ENCODE measurements at places on chromosomes 7 and 10.

DNA sequence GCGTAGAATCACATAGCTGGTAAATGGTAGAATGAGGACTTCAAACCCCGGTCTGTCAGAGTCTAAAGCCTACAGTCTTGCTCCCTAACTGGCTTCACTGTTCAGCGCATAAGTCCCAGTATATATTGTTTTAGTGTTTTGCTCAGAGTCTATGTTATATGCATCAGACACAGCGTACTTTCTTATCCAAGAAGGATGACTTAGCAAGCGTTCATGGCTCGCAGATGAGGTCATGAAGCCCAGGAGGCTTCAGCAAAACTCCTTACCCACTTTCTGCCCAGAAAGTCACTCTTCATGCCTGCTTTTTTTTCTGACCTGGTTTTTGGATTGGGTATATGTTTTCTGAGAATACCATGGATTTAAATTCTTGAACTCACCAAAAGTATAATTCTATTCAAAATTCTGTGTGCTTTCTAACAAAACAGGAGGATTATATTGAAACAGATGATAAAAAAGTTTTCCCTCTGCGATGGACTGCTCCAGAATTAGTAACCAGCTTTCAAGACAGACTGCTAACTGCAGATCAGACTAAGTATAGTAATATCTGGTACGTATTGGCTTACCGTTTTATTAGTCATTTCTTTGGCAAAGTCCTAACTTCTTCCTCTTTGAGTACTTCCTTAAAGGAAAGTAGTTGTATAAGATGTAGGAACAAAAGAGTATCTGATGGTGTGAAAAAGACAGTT lies 24.6 kb upstream of the BHLHA15 start:
- DNase-seq, result no peak

GRCh38 chr10:81179805-81180452 lies 642.2 kb downstream of the SH2D4B start:
- peak; percentile 10 for DNase-seq

- no peak for DNase-seq
These were observed 24.2 kb downstream of the ZNF25 start for GRCh38 chr10:37952043-37952755.

GRCh38 chr7:47493976-47494911 lies 87.7 kb downstream of the TNS3 start:
- DNase-seq, result peak; percentile 25

- DNase-seq, result peak; percentile 84
These were observed 170.1 kb upstream of the SEMA3A start for GRCh38 chr7:84364708-84365107.

DNA sequence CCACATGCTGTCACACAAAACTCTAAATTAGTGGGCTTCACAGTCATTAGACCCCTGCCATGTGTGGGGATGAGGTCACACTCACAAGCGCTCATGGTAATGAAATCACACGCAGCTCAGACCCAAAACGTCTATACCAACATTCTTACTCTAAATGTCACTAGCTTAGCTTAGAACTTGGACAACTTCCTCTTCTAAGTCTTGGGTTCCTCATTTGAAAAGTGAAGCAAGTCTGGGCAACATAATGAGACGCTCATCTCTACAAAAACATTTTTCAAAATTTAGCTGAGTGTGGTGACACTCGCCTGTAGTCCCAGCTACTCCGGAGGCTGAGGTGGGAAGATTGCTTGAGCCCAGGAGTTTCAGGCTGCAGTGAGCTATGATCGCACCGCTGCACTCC lies 92.7 kb upstream of the MACROH2A2 start:
- DNase-seq, result no peak

DNA sequence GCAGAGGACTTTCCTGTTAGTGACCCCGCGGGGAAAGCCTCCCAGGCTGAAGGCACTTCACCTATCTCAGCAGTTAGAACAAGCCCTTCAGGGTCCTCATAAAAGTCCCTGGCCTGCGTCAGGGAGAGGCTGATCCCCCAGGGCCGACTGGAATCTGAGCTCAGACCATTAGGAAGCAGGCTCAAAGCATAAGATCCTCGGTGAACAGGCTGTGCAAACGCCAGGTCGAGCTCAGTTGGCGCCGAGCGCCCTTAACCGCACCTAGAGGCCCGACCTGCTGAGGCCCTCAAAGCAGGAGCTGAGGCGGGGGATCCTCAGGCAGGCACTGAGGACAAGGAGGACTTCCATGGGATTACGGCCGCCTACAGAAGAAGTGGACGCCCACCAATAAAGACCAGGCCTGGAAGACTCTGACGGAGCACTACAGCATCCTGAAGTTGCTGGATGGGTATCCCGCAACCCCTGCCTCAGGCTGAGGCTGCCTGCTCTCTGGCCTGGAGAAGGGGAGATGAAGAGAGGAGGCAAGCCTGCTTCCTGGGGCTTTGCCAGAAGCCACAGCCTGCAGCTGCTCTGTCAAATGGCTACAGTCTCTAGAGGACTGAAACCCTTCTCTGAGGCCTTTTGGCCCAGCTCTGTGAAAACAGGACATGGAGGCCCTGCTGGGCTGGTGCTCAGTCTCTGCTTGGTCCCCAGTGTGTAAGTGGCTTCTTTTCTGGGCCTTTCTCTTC lies 29.9 kb downstream of the LIPJ start:
- no peak for DNase-seq

DNA sequence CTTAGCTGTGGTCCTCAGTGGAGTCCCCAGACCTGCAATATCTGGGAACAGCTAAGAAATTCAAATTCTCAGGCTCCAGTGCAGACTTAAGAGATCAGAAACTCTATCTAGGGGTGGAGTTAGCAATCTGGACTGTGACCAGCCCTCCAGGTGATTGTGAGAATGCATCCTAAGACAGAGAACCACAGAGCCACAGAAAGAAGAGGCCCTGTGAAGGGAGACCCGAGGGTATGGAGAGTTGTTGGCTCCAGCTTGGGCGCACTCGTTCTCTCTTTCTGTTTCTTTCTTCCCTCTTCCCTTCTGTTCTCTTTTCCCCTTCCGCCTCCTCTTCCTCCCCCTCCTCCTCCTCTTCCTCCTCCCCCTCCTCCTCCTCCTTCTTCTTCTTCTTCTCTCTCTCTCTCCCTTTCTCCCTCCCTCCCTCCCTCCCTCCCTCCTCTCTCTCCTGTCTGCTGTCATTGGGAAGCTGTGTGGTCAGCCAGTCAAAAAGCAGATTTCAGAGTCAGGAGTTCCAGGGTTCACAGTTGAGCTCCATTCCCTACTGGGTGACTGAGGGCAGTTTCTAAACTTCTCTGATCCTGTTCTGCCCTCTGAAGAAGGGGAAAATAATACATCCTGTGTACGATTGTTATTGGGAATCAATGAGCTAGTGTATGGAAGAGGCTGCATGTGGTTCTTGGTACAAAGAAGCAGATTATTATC lies 62.1 kb upstream of the STEAP1B start:
- DNase-seq, result no peak

DNA sequence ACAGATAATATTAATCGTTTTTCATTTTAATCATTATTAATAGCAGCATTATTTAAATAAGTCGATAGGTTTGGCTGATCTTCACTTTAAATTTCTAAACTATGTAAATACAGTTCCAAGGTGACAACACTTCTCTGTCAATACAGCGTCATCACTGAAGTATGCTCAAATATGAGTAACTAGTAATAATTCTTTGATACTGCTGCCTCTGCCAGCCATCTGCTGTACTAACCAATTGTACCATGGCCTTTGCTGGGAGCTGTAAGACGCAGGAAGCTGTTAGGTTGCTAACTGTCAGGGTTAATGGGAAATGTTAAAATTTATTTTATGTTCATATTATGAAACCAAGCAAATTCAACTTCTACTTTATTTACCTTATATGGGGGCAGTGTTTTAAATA lies 1650.5 kb upstream of the LRRTM3 start:
- DNase-seq, result no peak

- DNase-seq, result no peak
These were observed 25.8 kb upstream of the PLPP4 start for GRCh38 chr10:120431251-120431651.

GRCh38 chr7:45863715-45864114 lies 9.2 kb downstream of the CCDC201 start:
- DNase-seq, result no peak

- peak; percentile 26 for DNase-seq
These were observed 37.6 kb upstream of the TCF7L2 start for GRCh38 chr10:112912410-112912928.

GRCh38 chr7:4269086-4269485 lies 413.0 kb upstream of the FOXK1 start:
- DNase-seq, result no peak

- DNase-seq, result peak; percentile 66
These were observed 79.4 kb downstream of the VWC2 start for GRCh38 chr7:49852619-49853462.

DNA sequence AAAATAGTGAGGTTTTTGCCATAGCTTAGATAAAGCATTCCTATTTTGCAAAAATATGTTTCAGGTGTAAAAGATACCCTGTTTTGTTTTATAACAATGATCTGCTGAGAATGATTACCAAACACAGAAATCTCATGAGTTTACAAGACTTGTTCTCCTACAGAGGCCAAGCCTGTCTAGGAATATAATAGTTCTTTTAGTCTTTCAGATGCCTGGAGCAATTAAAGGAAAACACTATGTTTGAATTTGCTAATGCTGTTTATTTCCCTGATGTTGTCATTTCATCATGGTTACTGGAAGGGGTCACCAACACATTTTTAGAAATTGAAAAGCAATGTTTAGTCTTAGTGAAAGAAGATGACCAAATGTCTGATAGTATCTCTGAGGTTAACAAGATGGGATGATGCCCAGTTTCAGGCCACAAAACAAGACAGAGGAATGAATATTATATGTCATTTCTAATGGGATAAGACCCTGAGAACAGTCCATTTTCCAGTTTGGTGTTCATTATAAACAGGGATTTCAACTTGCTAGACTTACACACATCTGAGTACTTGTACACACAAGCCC lies 559.9 kb downstream of the INHBA start:
- DNase-seq, result no peak

DNA sequence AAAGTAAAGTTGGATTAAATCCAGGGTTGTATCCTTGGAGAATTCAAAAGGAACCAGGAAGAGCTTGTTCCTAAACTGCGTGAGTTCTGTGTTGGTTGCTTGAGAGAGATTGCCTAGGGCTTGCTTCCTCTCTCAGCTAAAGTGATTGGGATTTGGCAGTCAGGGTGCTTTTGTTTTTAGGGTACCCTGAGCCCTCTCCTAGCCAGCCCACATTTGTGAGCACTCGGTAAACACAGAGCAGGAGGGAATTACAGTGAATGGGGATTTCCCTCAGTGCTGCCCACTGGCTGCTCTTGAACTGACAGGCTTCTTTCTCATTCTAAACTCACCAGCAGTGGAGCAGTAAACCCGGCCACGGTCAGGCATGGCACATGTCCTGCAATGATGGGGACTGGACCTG lies 146.9 kb downstream of the TPST1 start:
- DNase-seq, result peak; percentile 27

DNA sequence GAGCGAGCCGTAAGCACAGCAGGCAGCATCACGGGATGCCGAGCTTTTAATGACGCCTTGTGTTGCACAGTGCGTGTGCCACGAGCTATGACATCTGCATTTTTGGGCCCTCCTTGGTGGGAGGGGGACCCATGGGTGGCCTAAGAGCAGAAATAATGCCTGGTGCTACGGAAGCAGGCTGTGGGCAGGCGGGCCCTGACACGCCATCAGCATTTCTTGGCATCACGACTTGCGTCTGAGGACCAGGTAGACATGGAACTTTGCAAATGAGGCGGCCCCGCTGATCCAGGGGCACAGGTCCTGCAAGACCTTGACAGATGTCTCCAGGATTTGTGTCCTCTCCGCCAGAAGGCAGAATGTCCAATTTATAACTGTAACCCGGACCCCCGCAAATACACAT lies 117.8 kb upstream of the RNF32 start:
- DNase-seq, result no peak

- DNase-seq, result peak; percentile 36
These were observed 53.0 kb downstream of the ASNS start for GRCh38 chr7:97819161-97819560.

- DNase-seq, result no peak
These were observed 15.2 kb downstream of the YKT6 start for GRCh38 chr7:44216019-44216418.

GRCh38 chr10:46520381-46520780 lies 36.1 kb downstream of the GPRIN2 start:
- DNase-seq, result no peak

GRCh38 chr7:35257251-35258124 lies 3.6 kb upstream of the TBX20 start:
- no peak for DNase-seq

DNA sequence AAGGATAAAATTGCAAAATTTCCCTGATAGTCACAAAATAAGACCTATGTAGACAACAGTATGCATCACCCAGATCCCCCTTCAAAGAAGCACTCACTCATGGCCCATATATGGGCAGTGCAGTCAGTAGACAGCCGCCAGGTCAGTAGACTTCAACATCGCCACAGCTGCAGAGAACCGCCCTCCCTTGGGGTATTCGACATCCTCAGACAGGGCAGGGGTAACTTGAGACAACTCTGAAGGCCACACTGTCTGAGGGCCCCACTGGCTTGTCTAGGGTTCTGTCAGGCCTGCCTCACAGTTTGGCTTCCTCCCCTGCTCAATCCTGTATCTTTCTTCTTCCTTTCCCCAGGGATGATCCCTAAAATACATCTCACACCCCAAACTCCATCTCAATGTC lies 172.3 kb downstream of the IMMP2L start:
- no peak for DNase-seq
